ENCODE measurements at places on chromosomes 13 and 19.

DNA sequence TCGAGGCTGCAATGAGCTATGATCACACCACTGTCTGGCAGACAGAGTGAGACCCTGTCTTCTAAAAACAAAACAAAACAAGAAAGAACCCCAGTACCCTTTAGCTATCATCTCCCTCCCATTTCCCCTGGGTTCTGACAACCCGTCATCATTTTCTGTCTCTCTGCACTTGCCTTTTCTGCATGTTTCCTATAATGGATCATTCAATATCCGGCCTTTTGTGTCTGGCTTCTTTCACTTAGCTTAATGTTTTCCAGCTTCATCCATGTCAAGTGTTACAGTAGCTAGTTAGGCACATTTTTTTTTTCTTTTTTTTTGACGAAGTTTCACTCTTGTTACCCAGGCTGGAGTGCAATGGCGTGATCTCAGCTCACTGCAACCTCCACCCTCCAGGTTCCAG is 16.5 kb downstream of the AP2S1 start:
- no peak for DNase-seq

DNA sequence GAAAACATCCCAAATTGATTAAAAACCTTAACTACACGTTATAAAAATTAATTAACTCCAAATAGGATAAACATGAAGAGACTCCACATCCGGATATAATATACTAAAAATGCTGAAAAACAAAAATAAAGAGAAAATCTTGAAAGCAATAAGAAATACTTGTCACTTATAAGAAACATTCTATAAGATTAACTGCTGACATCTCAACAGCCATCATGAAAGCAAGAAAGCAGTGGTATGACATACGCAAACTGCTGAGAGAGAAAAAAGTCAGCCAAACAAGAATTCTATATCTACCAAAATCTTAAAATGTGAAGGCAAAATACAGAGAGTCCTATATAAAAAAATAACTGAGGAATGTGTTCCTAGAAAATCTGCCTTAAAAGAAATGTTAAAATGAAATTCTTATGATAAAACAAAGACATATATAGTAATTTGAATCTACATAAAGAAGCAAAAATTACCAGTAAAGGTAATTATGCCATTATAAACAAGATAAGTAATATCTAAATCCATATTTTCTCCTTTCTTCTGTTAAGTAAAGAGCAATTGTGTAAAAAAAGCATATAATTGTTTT is 1851.1 kb downstream of the PCDH9 start:
- peak; percentile 1 for DNase-seq

- DNase-seq = no peak
Measured at GRCh38 chr19:495402-496111, 729 bp upstream of the MADCAM1 start.

- no peak for DNase-seq
Measured at GRCh38 chr19:33388725-33389420, 15.4 kb downstream of the CEBPG start.

GRCh38 chr13:44433863-44434765 is 60.5 kb downstream of the SERP2 start:
- DNase-seq = no peak

- DNase-seq = no peak
Measured at GRCh38 chr13:94371855-94372254, 107.6 kb downstream of the DCT start.

- no peak for DNase-seq
Measured at GRCh38 chr19:33686262-33686661, 64.5 kb downstream of the CHST8 start.

DNA sequence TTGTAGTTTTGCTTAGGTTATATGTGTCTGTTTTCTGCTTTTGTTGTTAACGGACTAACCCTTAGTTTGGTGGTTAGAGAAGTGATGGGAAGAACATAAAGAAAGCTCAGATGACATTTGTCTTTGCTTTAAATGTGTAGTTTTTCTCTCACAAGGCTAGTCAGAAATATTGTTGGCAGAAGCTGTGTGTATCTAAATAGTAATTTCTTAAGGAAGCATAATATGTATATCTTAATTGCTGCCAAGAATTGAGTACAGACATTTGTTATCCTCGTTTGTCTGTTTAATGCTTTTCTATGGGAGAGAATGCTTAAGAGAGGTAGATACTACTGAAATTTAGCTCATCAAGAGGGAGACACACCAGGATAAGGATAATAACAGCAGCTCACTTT is 2.7 kb downstream of the RGCC start:
- no peak for DNase-seq

GRCh38 chr19:14272623-14273022 is 66.7 kb upstream of the ADGRL1 start:
- DNase-seq = no peak

GRCh38 chr13:29254626-29255370 is 340.7 kb downstream of the SLC7A1 start:
- no peak for DNase-seq

- DNase-seq = peak; percentile 13
Measured at GRCh38 chr19:49930483-49931011, 1.2 kb upstream of the NUP62 start.

GRCh38 chr13:27083183-27083582 is 88.4 kb downstream of the USP12 start:
- no peak for DNase-seq

- DNase-seq = no peak
Measured at GRCh38 chr13:87093399-87093798, 577.8 kb upstream of the SLITRK5 start.

GRCh38 chr13:23467048-23467931 is 33.8 kb upstream of the SACS start:
- DNase-seq = no peak

DNA sequence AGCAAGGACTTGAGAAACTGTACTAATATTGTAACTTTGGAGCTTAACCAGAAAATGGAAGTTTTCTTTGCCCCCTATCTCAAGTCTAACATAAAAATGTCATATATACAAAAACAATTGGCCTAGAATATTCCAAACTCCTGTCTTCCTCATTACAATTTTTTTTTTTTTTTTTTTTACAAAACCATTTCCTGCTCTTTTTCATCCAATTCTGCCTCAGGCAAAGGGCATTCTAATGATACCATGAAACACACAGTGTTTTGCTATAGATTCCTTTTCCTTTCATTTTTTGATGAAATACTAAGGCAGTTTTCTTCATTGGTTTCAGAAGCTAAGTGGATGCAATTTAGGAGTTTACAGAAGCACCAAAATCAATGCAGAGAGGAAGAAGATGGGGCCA is 119.7 kb downstream of the LHFPL6 start:
- no peak for DNase-seq

GRCh38 chr13:95212983-95213850 is 88.0 kb downstream of the ABCC4 start:
- no peak for DNase-seq

- no peak for DNase-seq
Measured at GRCh38 chr13:33353210-33353609, 67.7 kb upstream of the STARD13 start.

DNA sequence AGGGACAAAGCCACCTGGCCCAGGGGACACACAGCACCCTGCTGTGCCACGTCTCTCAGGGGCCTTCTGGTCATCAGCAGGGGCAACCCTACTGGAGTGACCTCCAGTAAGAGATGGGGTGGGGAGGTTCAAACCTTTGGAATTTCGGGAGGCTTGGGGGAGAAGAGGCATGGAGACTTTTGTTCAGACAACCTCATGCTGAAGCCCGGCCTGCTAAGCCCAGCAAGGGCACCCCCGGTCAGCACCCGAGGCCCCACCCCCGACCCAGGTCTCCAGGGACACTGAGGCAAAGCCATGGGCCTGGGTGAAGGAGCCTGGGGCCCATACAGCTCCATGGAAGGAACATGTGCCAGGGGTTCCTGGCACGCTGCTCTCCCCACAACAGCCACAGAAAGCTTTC is 23.3 kb downstream of the ZNF787 start:
- no peak for DNase-seq

DNA sequence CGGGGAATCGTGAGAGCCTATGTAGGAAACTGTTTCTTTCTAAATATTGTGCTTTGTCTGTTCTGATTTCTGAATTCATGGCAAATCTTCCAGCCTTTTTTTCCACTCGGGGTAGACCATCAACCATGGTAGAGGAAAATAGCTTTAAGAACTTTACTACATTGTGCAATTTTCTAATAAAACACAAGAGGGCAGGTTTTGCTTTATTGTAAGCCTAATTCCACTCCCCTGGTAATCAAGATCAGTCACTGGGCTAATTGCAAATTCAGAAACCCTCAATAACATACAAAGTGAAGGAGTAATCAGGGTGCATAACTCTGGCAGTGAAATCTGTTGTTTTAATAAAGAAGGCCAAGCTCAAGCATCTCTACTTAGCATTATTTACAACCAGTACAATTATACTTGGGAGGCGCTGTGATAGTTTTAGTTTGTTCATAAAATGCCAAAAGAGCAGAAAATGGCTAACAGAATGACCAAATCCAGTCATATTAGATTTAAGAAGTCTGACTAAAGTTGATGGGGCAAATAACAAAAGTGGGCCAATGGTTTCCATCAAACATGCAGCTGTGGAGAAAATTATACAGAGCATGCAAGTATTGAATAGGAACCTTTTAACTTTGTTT is 43.8 kb downstream of the DCT start:
- DNase-seq = peak; percentile 53
